GM12891 (cell line): ENCODE measurements at places on chromosomes 13 and 19.

- DNase-seq, result no peak
Measured at GRCh38 chr13:46530084-46530935, 22.7 kb upstream of the LRCH1 start.

DNA sequence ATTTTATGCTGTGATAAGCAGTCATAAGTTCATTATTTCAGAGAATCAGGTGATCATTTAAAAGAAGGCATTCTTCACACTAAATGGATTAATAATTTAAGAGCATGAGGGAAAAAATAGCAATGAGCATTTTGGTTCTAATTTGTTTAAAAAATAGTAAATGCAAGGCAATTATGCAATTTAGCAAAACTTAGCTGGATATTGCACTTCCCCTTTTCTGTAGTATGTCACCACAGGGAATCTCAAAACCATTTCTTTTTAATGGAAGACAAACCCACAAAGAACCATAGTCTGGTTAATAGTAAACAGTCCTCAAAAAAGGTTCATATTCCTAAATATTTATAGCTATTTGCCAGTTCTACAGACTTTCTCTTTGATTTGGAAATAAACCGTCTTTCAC lies 30.2 kb downstream of the COG6 start:
- DNase-seq, result no peak

DNA sequence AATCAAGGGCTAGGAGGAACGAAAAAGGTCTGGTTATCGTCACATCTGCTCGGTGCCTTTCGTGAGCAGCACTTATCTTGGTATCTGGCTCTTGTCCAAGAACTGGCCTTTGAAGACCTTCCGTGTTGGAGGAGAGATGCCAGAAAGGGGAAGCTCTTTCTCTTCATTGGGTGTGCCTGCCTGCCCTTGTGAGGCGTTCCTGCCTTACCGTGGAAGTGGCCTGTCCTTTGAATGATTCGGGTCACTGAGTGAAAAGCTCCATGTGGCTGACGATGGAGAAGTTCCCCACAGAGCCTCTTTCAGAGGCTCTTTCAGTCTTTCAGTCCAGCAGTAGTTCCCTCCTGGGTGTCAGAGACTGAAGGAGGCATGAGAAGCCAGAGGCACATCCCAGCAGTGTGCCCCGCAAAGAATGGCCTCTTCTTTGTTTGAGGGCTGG lies 121.5 kb upstream of the SLC10A2 start:
- DNase-seq, result no peak

DNA sequence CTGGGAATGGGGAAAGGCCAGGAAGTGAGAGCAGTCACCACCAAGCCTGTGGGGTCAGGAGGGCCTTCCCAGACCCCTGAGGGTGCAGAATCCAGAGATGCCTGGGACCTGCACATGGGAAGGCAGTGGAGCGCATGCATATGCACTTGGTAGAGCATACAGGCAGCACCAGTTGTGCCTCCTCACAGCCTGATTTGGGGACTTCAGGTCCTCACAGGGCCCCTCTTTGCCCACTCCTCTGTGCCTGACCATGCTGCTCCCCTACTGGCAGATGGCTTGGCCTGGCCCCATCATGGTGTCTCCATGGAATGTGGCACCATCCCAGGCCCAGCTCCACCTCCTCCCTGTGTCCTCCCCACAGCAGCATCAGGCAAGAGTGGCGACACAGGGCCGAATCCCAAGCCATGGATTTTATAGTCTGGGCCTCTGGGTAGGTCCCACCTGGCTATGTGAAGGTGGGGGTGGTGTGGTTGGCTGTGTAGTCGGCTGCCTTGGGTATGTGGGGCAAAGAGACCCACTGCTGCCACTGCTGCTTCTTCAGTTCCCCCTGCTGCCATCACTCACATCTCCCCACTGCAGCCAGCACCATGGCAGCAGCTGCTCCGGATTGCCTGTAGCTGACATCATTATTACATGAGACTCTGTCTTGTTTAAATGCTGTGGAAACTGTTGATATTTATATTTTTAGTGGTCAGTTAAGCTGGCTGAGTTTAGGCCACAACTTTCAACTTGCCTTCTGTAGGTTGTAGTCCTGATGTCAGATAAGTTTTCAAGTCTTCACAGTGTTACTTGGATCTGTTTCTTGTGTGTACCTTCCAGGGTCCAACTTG lies 247.0 kb downstream of the GPC6 start:
- DNase-seq, result no peak

GRCh38 chr13:94617389-94618000 lies 15.8 kb downstream of the GPR180 start:
- no peak for DNase-seq

DNA sequence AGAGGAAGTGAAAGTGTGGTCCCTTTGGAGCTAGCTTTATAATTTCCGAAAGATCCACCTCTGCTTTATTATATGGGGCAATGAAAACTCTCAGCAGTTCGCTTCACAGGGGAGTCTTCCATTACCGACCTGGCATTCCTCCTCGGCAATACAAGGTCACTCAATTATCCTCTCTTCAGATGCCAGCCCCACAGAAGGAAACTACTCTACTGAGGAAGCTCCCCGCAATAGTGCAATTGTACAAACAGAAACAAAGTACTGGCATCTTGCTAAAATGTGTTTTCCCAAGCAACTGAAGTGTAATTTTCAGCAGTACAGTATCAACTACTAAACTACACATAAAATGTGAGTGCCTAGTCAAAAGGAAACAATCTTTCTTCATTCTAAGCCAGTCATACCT lies 702.0 kb downstream of the PCDH9 start:
- DNase-seq, result no peak

- no peak for DNase-seq
Measured at GRCh38 chr13:77028202-77028601, 1.2 kb upstream of the FBXL3 start.

DNA sequence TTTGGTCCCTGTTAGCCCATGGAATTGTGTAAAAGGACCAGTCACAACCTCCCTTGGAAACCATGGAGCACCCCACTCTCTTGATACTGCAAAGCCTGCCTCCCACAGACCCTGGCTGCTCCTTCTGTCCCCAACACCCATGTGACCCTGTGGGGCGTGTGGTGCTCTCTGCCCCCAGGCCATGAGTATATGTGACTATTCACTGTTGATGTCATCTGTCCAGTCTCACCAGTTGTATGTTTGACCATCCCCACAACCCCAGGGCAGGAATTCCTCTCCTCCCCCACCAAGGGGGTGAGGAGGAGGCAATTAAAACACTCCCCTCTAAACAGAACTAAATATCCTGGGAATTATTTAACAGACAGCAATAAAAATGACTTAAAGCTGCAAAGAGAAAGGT lies 35.2 kb downstream of the KCTD15 start:
- DNase-seq, result no peak

GRCh38 chr19:32181216-32181920 lies 164.0 kb upstream of the ZNF507 start:
- DNase-seq, result no peak

GRCh38 chr19:47509973-47510372 lies 4.9 kb downstream of the NAPA start:
- DNase-seq, result no peak

GRCh38 chr19:17334414-17335409 lies at the start of gene ANO8:
ANO8 (minus strand) TSS chr19:17334855; CDS start chr19:17334670, 185 bp downstream.
- DNase-seq, result peak; percentile 92

- DNase-seq, result no peak
Measured at GRCh38 chr13:39688699-39689405, 33.4 kb downstream of the COG6 start.

DNA sequence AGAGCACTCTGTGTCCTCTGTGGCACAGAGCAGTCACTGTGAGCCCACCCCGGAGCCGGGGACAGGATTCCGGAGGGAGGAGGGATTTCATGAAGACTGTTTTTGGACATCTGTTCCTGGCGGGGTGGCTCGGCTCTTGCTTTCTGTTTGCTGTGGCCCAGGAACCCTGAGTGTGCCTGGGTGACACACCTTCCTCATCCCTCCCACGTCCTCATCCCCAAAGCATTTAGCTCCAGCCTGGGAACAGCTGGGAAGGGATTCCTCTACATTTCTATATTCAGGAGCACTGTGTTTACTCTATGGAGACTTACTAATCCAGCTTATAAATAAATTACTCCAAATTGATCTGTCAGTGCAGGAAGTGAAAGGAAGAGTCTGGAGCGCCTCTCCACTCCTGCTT lies 97.8 kb upstream of the UBL3 start:
- no peak for DNase-seq

DNA sequence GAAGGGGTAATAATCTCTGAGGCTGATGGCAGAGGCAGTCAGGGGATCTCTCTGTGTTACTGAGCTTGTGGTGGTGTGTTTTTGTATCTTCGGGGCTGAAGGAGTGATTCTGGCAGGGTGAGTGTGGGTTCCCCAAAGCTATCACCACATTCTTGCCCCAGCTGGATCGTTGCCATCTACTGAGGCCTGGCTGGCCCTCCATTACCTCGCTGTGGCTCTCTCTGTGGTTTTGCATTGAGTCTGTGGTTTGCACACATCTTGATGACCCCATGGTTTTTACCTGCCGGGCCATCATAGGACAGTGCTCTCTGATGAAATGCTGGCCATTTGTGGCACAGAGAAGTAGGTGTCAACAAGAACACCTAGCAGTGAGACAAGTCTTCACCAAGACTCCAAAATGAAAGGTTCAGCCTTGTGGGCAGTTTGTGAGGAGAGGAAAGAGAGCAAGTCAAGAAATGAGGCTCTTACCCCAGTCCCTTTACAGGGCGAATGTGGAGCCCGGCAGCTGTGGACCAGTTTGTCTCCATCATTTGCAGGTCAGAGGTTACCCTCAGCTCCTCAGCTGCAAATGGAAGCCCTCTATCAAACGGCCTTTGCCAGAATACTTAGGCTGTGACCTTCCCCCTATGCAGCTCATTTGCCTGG lies 69.0 kb upstream of the NPAS1 start:
- no peak for DNase-seq

GRCh38 chr19:472005-472858 lies 11.4 kb upstream of the SHC2 start:
- DNase-seq, result no peak
